H9 (cell line): ENCODE measurements at places on chromosomes 7 and 10. TPM values are rescaled to one million over a fixed set of nuclear protein-coding genes. Genes with fewer than 3 reads are reported as not detected.

EXOC4 gene
- 71.7 and 75.8 TPM in 2 replicates for total RNA-seq

CALCR gene
- total RNA-seq = 0.44 and 0.52 TPM in 2 replicates

- H3K27me3 ChIP-seq = no peaks in the 10 kb centered on the region
- no peak overlapping the region for H3K4me3 ChIP-seq
- no peak for DNase-seq
- no peak overlapping the region for H3K27ac ChIP-seq
- peaks cover 5% of the 10 kb centered on the region; the same call in 1 of the 2 replicates for H3K4me1 ChIP-seq
Observed at GRCh38 chr7:143905509-143905908, 3.5 kb upstream of the TCAF1 start.

DNA sequence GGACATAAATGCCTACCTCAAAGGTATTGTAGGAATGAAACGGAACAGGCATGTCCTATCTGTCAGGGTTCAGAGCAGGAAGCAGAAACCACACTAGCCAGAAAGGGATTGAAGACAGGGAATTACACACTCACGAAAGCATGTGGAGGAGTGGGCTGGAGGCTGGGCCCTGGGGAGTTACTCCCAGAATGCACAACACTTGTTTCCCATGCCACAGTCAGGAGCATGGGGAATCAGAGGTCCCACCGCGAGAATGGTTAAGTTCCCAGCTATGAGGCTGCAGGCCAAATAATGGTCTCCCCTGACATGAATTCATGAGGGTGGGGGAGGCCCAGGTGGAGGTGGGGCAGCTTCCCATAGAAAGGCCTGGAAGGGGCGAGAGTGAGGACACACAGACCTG lies 212.7 kb downstream of the HERPUD2 start:
- H3K4me3 ChIP-seq = no peak overlapping the region
- no peaks in the 10 kb centered on the region for H3K36me3 ChIP-seq

DNA sequence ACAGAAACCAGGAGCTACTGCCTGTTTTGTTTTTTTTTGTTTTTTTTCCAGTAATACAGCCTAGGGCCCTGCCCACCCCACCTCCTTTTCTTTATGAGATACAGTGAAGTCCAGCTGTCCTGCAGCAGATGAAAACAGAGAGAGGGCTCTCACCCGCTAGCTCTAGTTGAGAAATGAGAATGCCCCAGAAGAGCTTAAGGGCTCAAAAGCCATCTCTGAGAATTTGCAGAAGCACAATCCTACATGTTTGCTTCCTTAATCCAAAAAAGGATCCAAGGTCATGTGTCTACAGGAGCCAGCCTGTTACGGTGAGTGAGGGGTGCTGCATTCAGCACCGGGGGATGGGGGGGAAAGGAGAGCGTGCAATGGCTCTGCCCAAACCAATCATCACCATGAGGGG lies 122.7 kb downstream of the KCNMA1 start:
- no peaks in the 10 kb centered on the region for H3K27me3 ChIP-seq
- DNase-seq = no peak
- H3K27ac ChIP-seq = no peak overlapping the region
- no peak overlapping the region for H3K4me3 ChIP-seq

DNA sequence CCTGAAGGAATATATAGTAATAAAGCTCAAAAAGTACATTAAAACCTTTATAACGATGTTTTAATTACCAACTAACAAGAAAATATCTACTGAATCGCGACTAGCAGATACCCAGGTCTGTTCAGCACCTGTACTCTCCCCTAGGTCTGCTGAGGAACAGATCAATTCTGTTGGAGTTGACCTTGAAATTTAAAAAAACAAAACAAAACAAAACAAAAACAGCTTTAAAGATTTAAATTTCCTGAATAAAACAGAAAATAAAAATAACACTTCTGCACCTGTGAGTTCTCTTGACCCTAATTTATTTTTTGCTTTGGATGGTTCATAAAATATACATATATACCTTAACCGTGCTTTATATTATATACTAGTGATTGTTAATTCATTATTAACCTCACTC lies 24.6 kb downstream of the DIP2C start:
- H3K27ac ChIP-seq = no peak overlapping the region
- DNase-seq = no peak
- no peaks in the 10 kb centered on the region for H3K27me3 ChIP-seq
- H3K4me1 ChIP-seq = peaks cover 6% of the 10 kb centered on the region; the same call in 1 of the 2 replicates
- H3K4me3 ChIP-seq = no peak overlapping the region

DNA sequence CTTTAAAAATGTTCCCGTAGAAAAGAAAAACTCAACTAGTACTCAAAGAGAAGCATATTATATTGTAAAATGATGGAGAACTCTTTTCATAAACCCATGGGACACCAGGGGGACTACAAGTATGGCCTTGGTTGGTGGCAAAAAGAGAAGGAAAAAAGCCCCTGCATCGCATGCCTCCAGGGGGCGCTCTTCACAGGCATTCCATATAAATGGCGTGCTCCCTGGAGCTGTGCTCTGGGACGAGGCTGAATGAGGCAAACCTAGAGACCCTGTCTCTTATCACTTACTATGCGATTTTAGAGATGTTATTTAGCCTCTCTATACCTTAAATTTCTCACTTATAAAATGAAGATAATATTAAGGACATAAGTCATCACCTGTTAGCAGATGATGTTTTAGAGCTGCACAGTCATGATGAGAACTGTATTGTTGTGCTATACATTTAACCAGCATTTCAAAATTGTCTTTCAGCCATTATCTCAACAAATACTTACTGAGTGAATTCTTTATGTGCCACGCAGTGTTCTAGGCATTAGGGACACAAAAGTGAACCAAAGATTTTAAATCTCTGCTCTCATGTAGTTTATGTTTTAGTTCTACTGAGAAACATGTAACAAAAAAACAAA lies 105.8 kb downstream of the ARHGAP21 start:
- no peaks in the 10 kb centered on the region for H3K4me1 ChIP-seq
- no peaks in the 10 kb centered on the region for H3K27me3 ChIP-seq
- peak; percentile 82 for DNase-seq
- H3K36me3 ChIP-seq = peaks cover 9% of the 10 kb centered on the region
- H3K4me3 ChIP-seq = no peak overlapping the region
- H3K27ac ChIP-seq = no peak overlapping the region
